ENCODE measurements at places on chromosomes 6 and 20.

DNA sequence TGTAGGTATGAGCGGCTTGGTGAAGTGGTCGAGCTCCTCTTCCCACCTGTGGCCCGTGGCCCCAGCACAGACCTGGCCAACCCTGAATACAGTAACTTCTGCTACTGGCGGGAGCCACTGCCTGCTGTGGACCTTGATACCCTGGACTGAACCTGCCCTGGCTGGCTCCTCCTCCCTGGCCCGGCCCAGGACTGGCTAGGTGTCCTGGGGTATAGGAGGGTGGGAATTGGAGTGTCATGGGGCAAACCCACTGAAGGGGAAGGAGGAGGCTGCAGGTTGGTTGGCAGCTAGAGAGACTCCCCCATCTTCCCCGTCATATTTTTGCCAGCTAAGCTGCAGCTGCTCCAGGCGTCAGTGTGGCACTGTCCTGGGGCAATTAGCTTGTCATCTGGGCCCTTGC, 7.9 kb downstream of the EMILIN3 start:
- no peak for DNase-seq

DNA sequence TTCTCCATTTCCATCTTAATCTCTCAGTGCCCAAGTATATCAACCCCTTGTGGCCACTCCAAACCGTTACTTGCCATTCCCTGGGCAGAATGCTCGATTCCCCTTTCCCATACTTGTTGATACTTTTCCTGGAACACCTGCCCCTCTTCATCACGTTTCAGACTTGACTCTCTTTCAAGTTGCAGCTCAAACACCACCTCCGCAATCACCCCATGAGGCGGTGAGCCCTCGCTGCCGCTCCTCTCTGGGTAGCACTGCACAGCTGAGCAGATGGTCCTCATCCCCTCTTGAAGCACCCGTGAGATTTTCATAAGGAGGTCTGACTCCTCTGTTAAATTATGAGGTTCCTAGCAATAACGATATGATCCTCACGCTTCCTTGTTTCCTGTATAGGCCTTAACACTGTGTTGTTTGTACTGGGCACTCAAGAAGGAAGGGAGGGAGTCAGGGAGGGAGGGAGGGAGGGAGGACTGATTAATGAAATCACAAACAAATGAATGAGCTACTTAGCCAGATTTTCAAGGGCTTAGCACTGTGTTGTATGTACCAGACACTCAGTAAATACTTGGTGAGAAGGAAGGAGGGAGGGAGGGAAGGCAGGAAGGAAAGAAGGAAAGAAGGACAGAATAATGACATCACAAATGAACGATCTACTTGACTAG, 8.0 kb upstream of the UQCC2 start:
- DNase-seq, result no peak

DNA sequence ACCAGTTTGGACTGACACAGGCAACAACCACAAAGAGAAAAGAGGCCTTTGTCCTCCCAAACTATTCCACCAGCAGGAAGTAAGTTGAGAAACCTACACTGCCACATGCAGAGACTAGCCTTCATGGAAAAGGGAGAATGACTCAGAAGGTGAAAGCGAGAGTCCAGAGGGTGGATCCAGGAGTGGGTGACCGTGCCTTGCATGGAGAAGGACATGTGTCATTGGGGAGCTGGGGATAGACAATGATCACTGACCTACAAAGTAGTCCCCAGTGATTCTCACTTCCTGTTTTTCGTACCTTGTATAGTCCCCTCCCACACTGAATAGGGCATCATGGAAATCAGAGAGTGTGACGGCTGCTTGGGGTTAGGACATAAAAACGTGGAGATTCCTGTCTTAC, 91.9 kb downstream of the MYLK4 start:
- no peak for DNase-seq

GRCh38 chr6:110528930-110529325, 52.5 kb upstream of the SLC22A16 start:
- DNase-seq, result no peak

GRCh38 chr6:151025076-151025475, 159.6 kb downstream of the MTHFD1L start:
- no peak for DNase-seq

DNA sequence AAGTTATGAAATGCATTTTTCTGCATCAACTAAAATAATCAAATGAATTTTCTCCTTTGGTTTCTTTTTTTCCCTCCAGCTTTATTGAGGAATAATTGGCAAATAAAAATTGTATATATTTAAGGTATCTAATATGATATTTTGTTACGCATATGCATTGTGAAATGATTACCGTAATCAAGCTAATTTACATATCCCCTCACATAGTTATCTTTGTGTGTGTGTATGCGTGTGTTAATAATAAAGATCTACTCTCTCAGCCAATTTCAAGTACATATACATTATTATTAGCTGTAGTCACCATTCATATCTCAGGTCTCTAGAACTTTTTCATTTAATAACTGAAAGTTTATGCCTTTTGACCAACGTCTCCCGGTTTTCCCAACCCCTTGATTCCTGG, 61.1 kb downstream of the SYCP2L start:
- no peak for DNase-seq

GRCh38 chr20:34362502-34363061, 491 bp upstream of the ITCH start:
- DNase-seq, result no peak

DNA sequence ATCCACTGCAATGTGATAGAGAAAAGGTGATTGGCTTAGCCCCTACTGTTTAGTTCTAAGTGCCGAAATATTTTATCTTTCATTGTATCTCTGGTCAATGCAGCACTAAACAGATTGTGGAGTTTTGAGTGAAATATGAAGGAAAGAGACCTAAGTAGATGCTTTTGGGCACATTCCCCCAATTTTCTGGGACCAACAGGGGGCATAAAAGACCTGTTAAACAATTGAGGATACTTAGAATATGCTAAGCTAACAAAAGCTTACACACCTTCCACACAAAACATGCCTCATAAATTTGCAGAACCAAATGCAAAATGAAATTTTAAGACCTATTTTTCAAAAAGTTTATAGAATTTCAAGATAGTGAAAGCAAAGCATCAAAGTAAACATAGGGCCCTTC, 746.9 kb downstream of the TBC1D32 start:
- no peak for DNase-seq

- peak; percentile 13 for DNase-seq
Measured at GRCh38 chr20:38353316-38353715, 7.0 kb downstream of the LBP start.

- DNase-seq, result no peak
Measured at GRCh38 chr20:35283441-35284266, 918 bp downstream of the EIF6 start.

GRCh38 chr6:169087443-169088041, 166.1 kb downstream of the THBS2 start:
- DNase-seq, result no peak

Measured in fibroblast of the conjunctiva (primary cell).